ENCODE measurements at places on chromosomes 12 and 14.

- no peak for DNase-seq
These were observed 15.1 kb upstream of the GRIP1 start for GRCh38 chr12:66693901-66694513.

DNA sequence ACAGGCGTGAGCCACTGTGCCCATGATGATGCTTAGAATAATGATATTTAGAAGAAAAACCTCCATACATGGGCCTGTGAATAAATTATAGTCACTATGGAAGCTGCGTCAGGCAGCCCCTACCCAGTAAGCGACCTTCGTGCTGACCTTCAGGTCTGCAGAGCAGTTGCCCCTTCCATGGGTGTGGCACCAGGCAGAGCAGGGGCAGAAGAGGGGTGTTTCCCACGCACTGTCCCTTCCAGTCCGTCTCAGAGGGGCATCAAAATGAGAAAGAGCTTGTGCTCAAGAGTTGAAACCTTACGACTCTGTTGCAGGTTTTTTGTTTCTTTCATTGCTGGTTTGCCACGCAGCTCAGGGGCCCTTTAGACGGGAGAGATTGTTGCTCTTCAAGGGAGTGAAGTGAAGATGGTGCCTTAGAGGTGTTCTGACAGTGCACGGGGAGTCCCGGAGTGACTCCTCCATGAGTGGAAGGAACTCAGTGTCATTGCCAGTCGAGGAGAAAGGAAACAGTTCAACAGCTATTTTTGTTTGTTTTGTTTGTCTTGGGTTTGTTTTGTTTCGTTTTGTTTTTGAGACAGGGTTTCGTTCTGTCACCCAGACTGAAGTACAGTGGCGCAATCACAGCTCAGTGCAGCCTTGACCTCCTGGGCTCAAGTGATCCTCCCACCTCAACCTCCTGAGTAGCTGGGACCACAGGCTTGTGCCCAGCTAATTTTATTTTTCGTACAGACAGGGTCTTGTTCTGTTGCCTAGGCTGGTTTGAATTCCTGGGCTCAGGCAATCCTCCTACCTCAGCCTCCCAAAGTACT lies 13.9 kb downstream of the CKB start:
- no peak for DNase-seq

DNA sequence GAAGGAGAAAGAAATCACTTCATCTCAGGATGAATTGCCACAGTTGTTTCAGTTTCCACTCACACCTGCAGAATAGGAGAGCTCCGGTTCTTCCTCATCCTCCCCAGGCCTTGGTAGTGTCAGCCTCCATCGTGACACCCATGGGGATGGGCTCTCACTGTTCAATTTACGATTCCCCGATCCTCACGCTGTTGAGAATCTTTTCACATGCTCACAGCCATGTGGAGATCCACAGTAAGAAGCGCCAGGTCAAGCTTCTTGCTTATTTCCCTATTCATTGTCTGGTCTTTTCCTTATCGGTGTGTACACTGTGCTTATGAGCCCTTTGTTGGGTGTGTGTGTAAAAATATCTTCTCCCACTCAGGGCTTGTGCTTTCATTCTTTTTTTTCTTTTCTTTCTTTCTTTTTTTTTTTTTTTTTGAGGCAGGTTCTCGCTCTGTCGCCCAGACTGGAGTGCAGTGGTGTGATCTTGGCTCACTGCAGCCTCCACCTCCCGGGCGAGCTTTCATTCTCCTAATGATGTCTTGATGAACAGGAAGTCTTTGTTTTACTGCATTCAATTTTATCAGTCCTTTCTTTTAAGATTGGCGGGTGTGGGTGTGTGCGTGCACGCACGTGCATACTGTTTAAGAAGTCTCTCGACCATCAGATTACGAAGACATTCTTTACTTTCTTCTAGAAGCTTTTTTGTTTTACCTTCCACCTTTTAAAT lies 21.5 kb downstream of the RIN3 start:
- DNase-seq: no peak

DNA sequence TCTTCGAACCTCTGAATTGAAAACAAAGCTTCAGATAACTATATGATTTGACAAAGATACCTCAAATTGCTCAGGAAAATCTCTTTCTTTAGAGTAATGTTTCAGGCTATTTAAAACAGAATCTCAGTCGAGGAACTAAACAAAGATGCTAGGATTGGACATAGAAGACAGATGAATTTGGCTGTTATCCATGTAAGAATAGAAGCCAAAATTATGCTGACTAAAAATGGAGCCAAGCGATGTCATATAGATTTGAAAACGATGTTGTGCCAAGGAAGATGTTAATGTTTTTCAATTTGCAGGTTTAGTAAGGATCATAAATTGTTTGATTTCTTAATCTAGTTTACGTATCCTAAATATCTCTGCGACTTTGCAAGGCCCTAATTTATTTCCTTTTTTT lies 295.9 kb downstream of the FOXG1 start:
- no peak for DNase-seq

GRCh38 chr12:104372061-104372720 lies 68.7 kb downstream of the EID3 start:
- DNase-seq: no peak

GRCh38 chr12:127771546-127771945 lies 495.4 kb upstream of the TMEM132C start:
- DNase-seq: no peak

DNA sequence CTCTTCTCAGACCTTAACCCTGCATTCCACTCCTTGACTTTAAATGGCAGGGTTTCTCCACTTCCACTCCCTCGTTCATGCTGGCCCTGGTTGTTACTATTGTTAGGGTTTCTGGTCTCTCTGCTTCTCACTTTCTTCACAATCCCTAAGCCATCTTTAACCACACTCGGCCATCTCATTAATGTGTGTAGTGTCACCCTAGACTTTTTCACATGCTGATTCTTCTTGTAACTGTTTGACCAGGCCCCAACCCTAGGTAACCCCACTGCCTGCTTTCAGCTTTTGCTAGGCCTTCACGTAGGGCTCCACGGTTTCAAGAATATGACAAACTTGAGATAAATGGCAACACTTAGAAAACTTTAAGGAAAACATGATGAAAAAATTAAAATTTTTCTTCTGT lies 195.1 kb downstream of the IPO8 start:
- DNase-seq: no peak

GRCh38 chr14:61472011-61472672 lies 150.8 kb downstream of the PRKCH start:
- peak; percentile 86 for DNase-seq

GRCh38 chr14:61753631-61754030 lies 8.6 kb upstream of the SNAPC1 start:
- no peak for DNase-seq

DNA sequence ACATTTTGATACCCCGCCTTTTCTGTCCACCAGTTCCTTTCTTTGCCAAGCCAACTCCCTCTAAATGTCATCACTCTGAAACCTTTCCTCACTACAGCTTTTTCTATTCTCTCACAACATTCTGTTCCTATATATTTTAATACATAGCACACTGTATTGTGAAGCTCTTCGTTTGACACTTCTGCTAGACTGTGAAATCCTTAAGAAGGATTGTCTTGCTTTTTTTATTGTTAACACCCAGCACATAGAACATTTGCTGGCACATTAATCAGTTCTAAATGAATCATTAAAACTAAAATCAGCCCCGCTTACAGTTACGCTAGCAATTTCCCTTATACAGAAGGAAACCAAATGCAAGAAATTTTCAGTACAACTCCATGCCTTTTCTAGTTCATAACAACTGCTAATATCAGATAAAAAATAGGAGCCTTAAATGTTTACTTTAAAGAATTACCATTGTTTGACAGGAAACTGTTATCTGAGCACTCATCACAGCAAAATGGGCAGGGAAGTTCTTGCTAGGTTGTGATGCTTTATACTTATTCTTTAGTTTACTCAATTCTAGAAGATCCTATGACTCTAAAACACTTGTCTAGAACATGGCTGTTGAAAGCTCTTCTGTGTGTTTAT lies 93.5 kb downstream of the PPP1R12A start:
- no peak for DNase-seq

- no peak for DNase-seq
These were observed 43.2 kb downstream of the RTN1 start for GRCh38 chr14:59827401-59827800.

GRCh38 chr14:61174987-61175386 lies 106.2 kb downstream of the TMEM30B start:
- DNase-seq: no peak

DNA sequence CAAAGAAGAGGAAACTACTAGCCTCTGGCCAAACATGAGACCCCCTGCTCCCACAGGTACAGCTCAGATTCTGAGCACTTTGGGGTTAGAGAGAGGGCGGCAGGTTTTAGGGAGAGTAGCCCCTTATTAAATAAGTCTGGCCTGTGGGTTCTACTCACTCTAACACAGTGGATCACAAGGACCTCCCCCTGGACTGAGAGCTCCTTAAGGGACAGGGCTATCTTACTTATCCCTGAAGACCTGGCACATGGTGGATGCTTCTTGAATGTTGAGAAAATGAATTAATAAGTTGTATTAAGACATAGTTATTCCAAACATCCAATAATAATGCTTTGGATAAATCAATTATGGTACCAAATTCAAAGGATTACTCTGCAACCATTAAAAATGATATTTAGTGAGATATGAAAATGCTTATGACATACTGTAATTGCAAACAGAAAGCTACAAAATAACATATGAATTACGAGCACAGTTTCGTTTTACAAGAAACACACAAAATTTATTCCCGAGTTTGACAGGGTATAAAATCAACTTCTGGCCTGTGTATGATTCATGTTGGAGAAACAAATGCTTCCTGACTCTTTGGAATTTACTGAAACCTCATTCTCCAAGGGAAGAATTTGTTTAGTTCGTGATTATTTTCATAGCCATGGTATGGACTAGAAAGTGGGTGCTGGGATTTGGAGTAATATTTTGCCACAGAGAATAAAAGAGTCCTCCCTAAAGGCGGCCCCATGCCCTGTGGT lies 59.3 kb upstream of the BDKRB2 start:
- DNase-seq: no peak

DNA sequence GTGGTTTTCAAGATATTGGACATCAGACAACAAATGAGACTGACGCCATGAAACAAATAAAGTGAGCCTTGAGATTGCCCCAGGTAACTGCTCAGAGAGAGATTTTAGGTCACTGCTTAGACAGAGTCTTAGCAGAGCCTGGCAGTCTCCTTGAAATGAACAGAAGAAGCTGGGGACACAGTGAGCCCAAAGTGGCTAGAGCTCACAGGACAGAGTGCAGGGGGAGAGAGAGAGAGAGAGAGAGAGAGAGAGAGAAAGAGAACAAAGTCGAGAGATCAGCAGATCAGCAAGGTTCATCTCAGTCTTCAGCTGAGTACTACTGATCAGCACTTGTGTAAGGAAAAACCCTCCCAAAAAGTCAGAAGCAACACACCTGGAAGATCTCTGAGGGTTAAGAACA lies 147.4 kb downstream of the RMST start:
- DNase-seq: no peak

GRCh38 chr12:29883525-29883924 lies 99.8 kb upstream of the TMTC1 start:
- DNase-seq: no peak

DNA sequence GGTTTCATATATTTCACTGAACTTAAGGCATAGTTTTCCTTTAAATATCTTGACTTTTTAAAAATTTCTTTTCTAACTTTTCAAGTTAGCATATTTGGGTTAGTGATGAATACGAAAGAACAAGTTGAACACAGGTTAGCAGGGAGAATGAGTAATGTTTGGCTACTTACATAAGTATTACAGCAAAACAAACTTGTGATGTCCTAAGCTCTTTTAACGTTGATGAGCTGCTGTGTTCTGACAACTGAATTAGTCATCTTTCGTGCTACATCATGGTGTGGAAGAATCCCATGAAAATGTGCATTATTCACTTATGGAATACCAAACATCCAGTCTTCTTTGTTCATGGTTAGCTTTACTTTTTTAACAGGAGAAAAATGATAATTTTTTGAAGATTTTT lies 36.3 kb upstream of the PDZRN4 start:
- no peak for DNase-seq

DNA sequence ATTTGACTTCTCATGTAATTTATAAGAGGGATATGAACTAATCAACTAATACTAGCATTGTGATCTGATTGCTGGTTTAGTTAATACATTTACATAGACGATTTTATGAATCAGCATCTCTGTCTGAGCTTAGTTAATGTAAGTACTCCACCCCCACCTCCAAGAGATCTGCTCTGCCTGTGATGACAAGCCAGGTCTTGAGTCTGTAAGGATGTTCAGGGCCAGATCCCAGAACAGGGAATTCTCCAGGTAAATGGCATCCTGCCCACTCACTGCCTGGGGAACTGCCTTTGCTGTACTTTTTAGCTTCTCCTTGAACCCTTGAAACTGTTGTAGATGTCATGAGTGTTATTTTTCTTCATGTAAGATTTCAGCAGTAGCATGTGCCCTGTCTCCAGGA lies 289.8 kb downstream of the RGS6 start:
- DNase-seq: no peak

DNA sequence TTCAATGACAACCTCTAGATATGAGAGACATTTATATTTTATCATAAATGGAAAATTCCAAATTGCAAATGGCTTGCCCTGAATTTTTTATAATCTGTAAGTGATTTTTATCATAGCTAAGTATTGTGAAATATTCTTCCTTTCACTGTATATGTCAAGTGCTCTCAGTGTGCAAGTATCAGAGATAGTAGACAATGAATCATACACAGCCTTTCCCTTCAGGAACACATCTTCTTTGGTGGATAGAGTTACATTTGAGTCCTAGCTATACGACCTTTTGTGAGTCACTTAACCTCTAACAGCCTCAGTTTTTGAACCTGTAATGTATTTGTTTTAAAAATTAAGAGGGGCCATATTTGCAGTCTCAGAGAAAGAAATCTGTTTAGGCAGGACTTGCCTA lies 350.7 kb upstream of the SEL1L start:
- DNase-seq: no peak

- DNase-seq: no peak
These were observed 85.5 kb downstream of the CDK17 start for GRCh38 chr12:96314723-96315122.

DNA sequence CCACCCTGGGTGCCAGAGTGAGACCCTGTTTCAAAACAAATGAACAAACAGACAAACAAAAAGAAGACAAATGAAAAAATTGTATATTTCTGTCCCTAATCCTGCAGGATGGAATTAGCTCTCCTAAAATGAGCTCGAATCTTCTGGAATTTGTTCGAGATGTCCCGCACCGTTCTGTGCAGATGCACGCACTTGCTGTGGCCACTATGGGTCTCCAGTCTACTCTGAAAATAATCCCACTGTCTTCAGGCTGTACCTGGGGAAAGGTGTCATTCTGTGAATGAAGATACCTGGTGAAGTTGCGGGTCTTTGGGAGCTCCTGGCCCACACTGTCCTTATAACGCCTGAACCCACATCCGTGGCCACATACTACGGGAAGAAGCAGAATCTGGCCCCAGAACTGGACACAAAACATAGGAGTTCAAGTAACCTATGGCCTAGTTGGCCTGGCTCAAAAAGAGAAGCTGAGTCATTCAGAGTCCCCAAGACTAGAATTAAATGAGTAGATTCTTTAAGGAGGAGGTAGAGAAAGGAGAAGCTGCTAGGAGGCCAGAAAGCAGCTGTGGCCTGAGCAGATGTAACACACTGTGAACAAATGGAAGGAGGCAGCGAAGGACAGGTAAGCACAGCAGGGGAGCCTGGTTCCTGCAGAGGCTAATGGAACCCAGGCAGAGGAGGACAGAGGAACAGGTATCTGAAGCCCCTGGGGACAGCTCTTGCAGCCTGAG lies 108.6 kb downstream of the FOXN3 start:
- DNase-seq: no peak

Data from vagina (tissue), 2 donors.